Activated T-cell treated with anti-CD3 and anti-CD28 coated beads, Interleukin-2, amount 50 U/mL, for 24 hours (primary cell): ENCODE measurements at places on chromosomes 16 and 17.

- peak; percentile 97 for DNase-seq
These were observed at the start of gene GPS2 for GRCh38 chr17:7314719-7315569. TSS of gene GPS2 (minus strand) at chr17:7315360. CDS start at chr17:7315052, 308 bp downstream.

DNA sequence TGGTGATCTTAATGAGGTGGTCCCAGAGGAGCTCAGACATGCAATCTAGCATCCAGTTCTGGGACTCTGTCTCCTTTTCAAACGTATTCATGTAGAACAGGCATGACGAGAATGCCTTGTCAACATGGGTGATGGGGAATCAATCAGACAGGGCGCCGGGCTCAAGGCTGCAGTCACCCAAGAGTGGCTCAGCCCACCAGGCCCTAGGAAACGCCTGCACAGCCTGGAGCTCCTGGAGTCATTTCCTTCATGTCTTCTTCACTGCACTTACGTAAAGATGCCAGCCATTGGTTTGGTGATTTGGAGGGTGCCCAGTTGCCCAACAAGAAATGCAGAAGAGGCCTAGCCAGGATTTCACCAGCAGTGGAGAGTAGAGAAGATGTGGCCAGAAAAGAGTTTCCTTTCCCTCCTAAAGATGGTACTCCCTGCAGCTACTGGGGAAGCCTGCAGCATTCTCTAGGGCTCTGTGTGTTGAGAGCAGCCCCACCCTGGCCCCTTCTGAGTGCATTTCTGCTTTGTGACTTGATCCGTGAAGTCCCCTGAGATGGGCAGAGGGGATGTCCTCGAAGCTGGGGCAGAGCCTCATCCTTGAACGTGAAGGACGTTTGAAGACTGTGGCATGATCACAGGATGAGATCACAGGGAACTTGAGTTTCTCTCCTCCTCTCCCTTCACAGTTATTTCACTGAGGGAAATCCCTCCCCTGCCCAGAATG lies 24.0 kb upstream of the STH start:
- DNase-seq: no peak

DNA sequence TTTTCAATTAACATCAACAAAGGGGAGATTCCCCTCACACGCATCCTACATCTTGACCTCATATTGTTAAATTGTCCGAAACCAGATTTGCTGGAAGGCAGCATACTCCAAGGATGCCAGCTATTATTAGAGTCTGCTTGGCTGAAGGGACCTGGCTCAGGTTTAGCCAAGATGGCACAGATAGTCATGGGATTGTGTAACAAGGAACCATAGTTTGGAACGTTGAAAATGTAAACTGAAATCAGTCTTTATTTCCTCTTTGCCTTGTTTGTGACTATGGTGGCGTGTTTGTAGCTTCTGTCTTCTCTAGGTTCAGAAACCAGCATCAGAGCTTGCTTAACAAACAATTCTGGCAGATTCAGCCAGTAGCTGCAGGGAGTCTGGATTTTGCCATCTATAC lies 5.9 kb downstream of the ARSG start:
- DNase-seq: no peak

GRCh38 chr16:53865494-53865863 lies 161.5 kb downstream of the FTO start:
- no peak for DNase-seq

DNA sequence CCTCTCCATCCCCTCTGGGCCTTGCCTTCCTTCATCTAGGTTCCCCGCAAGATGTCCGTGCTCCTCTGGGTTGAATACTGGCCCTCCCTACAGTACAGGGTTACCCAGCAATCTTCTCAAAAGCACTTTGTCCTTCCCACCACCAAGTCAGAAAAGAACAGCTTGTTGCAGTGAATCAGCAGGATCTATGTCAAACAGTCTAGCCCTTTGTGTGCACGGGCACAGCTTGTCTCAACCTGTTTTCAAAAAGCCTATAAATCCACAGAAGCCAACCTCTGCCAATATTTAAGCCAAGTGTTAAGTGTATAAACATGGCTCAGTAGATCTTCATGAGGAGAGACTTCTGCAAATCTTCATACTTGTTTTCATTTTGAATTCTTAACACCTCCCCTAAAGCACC lies 25.2 kb downstream of the C17orf67 start:
- DNase-seq: no peak

GRCh38 chr17:32268734-32269288 lies 3.2 kb downstream of the RHBDL3 start:
- no peak for DNase-seq

DNA sequence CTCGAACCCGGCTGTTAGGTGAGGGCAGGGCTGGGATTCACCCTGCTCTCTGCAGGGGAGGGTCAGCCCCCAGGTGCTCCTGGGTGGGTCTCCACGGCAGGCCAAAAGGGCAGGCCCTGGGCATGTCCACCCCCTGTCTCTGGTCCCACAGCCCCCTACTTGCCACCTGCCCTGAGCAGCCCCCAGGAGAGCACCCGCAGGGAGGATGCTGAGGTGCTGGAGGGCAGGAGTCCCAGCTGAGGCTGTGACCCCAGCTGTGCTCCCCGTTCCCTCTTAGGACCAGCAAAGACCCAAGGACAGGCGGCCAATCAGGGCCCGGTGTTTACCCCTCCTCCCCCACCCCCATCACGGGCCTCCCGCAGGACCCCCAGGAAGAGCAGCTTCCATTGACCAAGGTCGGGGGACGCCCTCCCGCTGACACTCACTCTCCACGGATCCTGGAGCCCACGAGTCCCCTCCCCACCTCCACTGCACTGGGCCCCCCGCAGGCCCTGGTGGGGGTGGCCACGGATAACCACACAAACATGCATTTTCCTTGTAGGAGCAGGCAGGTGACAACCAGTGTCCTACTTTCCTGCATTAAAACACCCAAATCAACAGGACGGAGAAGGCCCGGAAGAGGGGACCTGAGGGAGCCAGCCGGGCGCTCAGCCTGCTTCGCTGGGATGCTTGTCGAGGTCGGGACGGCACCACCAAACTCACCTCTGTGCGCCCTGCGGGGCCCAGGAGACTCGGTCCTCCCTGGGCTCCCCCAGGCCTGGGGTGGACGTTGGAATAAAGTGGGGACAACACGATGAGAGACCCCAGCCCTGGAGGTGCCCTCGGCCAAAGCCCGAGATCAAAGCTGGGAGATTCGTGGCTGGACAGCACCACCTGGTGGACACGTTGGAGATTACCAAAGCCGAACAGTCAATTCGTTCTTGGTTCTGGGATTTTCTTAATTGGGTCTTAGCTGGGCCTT lies 22.5 kb upstream of the ENPP7 start:
- DNase-seq: peak; percentile 73

DNA sequence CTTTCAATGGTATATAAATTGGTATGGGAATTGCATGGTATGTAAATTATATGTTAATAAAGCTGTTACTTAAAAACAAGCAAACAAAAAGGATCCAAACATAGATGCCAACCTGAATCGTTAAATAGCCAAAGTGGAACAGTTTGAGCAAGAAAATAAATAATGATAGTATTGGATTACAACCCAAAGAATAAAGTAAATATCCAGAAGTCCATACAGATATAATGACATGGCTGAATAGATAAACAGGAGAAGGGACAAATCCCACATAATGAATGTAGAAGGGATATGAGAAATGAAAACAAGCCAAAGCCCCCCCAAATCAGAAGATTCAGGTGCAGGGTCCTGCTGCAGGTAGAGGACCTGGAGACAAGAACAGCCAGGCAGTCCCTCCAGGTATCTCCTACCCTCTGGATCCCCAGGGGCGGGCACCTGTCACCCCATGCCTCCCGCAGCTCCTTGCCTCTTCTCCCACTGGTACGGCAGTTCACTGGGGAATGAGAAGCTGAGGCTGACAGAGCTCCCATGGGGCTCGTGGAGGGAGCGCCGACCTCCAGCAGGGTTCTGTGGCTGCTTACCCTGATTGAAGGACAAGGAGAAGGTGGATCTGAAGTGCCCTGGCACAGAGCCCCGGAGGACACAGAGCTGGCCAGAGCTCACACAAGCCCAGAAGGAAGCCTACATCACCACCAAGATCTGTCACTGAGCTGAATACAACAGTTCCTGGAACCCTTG lies 9.9 kb upstream of the LCAT start:
- DNase-seq: no peak

DNA sequence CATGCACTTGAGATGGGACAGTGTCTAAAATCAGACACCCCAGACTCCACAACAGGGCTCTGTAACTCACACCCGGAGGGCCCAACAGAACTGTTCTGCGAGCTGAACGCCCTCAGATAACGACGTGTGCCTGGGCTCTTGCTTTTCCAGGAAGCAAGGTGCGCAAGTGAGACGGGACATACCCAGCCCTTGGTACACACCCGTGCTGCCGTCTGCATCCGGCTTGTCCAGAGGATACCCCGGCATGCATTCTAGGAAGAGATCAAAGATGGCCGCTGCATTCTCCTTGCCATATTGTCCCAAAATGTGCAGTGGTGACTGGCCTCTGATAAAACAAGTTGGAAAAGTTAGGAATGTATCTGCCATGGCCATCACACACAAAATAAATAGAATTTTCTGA lies 29.4 kb downstream of the CYB5D2 start:
- DNase-seq: no peak

- no peak for DNase-seq
These were observed 262.4 kb upstream of the CDH8 start for GRCh38 chr16:62298600-62298999.

DNA sequence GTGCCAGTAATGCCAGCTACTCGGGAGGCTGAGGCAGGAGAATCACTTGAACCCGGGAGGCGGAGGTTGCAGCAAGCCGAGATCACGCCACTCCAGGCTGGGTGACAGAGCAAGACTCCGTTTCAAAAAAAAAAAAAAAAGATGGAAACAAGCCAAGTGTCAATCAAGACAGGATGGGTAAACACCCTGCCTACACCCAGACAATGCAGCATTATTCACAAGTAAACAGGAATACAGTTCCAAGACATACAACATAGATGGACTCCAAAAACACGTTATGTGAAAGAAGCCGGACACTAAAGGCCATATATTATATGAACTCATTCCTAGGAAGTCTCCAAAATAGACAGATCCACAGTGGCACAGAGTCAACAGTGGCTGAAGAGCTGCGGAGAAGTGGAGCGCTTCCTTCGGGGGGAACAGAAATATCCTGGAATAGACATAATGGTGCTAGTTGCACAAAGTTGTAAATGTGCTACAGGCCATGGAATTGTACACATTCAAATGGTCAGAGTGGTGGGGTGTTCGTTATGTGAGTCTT lies 33.9 kb downstream of the ANKRD11 start:
- DNase-seq: no peak

- DNase-seq: no peak
These were observed 183.2 kb downstream of the C16orf78 start for GRCh38 chr16:49556606-49557446.

- no peak for DNase-seq
These were observed 147.3 kb downstream of the SNX11 start for GRCh38 chr17:48254896-48255295.

- no peak for DNase-seq
These were observed 2064.6 kb downstream of the TP53TG3F start for GRCh38 chr16:35523991-35524390.

DNA sequence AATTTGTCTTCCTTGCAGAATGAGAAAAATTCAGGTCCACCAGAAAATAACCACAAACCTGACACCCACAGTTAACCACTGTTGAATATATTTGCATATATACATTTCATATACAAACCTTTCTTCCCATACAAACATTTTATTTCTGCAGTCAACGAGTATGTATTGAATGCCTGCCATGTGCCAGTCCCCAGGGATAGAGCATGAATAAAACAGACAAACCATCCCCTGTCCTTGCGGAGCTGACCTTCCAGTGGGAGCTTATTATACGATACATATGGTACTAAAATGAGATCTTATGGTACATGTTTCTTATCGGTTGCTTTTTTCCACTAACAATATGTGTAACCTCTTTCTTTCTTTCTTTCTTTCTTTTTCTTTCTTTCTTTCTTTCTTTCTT lies 116.7 kb downstream of the PITPNC1 start:
- DNase-seq: no peak

DNA sequence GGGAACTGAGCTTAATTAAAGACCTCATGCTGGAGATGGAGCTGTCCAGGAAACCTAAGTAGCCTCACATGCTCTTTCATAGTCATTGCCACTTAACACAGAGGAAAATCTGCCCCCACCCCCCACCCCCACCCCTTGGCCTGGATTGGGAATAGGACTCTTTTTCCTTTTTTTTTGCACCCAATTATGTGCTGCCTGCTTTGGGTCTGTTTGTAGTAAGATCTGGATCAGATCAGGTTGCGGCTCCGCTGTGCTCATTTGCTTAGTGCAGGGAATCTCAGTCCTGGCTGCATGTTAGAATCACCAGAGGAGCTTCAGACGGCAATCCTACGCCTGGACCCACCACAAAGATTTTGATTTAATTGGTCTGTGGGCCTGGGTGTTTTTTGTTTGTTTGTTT lies 219.0 kb downstream of the UTP18 start:
- no peak for DNase-seq

DNA sequence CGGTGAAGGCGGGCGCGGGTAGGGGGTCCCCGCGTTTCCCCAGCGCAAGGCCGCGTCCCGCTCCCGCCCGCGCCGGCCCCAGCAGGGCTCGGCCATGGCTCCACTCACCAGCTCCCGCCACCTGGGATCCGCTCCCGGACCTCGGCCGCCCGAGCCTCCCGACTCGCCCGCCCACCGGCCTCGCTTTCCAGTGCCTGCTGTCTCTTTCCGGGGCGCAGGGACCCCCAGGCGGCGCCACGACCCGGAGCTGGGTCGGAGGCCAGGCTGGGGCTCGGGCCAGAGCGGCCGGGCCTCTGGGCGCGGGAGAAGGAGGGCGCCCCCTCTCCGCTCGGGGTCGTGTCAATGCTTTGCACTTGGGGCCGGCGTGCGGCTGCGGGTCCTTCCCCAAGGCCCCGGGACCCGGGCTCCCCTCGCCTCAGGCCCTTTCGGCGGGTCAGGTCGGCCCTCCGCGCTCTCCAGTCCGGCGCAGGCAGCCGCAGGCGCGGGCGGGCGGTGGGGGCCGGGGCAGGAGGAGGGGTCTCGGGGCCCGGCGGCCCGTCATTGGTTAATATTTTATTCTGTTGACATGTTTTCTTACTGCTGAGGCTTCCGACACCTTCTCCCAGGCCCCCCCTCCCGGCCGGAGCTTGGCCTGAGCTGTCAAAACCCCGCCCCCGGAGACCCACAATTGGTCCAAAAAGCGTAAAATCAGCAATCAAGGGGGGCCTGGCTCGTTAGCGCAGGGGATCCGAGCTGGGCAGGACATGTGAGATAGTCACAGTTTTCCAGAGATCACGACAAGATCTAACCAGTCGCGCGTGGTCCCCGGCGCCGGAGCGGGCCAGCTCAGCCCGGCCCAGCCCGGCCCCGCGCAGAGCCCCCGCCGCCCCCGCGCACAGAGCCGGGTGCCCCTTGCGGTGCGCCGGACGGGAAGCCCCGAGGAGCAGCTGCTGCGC lies at the start of gene TBX2:
Gene TBX2 (plus strand): TSS at position 713 of the 935 bp plus-strand sequence. CDS start 334 bp downstream, outside the sequence.
- no peak for DNase-seq

- no peak for DNase-seq
These were observed 15.9 kb downstream of the C1QTNF1 start for GRCh38 chr17:79039886-79040285.

GRCh38 chr16:27636453-27637240 lies 86.7 kb downstream of the KATNIP start:
- DNase-seq: no peak

GRCh38 chr17:1711804-1712203 lies 1.6 kb upstream of the TLCD2 start:
- no peak for DNase-seq

- peak; percentile 69 for DNase-seq
These were observed 5.3 kb upstream of the WIPI1 start for GRCh38 chr17:68462381-68463210.
